ENCODE measurements at places on chromosomes 7 and 10.

- no peak for DNase-seq
These were observed 23.6 kb upstream of the ANKRD2 start for GRCh38 chr10:97548828-97549455.

DNA sequence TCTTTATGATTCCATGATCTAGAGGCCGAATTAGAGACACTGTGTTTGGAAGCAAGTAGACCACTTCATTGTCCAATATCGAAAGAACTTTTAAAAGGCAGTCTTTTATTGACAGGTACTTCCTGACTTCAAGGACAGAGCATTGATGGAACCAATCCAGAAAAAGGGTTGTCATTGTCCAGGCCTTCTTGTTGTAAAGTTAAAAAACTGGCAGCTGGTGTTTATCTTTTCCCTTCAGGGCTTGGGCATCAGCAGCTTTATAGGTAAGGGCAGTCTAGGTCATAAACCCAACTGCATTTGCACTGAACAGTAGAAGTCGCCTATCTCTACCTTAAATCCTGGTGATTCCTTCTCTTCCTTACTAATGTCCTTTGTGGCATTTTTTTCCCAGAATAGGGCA is 95.6 kb downstream of the ST7 start:
- DNase-seq, result no peak

- DNase-seq, result no peak
These were observed 216.9 kb downstream of the LRMDA start for GRCh38 chr10:75648351-75648750.

DNA sequence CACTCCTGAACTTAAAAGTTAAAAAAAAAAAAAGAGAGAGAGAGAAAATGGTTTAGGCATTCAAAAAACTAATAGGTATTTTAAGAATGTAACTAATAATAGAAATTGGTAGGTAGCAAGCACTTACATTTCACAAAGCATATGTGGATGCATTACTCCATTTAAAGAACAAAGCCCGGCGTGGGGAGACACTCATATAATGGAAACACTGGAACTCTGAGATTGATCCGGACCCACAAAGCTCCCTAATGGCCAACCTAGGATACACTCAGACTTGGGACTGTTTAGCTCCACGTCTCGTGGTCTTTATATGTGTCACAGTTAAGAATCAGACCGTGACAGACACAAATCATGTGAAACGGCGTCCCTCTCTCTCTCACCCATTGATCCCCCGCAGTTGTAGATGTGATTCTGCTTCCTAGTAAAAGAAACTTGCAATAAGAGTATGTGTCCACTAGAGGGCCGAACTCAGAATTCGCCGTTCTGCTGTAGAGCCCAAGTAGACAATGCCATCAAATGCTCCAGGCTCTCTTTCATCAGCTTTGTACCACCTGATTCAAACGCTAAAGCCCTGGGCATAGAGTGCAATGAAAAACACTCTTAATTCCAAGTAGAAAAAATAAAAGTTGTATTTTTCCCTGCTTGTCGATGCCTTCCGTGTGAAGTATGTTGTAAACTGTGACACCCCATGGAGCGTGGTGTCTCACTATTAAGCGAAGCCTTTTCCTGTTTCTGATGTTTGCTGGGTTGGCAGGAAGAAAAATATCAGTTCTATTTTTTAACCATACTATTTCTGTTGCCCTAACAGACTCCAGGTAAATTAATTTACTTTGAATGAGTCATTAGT is 429.0 kb upstream of the MTPN start:
- no peak for DNase-seq

DNA sequence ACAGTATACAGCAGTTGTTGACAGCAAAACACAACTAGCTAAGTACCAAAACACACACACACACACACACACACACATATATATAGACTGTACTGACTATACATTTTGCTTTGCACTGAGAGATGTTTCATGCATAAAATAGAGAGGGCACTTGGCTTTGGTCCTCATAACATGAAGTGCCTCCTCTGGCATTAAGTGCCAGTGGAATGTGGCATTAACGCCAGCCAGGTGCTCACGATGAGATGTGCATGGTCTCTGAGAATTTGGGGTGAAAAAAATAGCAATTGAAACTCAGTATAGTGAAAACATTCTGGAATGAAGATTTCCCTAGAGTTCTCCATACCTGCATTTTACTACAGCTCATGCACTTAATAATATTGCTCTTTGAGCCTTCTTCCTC is 70.0 kb upstream of the INSYN2A start:
- no peak for DNase-seq

- no peak for DNase-seq
These were observed 27.4 kb upstream of the TSPAN13 start for GRCh38 chr7:16726189-16726588.

All from osteocyte (in vitro differentiated cells).